ENCODE measurements at places on chromosomes 1 and 21.

DNA sequence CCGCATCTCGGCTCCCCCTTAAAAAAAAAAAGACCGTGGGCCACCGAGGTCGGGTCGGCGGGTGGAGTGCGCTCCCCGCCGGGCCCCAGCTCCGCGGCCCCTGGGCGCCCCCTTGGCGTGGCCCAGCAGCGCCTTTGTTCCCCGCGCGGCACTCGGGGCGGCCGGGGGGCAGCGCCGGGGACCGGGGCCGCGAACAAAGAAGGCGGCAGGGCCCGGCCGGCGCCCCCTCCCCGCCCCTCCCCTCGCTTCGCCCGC is 571 bp downstream of the MARCKSL1 start:
- no peak for DNase-seq

DNA sequence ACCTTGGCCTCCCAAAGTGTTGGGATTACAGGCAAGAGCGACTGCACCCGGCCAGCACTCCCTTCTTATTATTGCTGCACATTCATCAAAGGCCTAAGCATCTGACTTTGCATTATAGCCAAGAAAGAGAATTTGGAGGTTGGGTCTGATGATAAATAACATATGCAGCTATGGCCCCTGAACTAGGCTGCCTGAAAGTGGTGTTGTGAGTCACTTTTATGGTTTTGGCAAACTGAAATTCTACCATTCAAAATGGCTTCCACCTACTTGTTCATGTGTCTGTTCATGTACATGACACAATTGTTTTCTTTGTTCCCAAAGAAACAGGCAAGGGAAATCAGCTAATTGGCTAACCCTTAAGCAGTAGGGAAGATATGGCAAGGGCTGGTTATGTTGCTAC is 25.0 kb upstream of the UAP1 start:
- DNase-seq: no peak

- no peak for DNase-seq
Measured at GRCh38 chr1:248621770-248622169, 13.1 kb downstream of the OR2T11 start.

DNA sequence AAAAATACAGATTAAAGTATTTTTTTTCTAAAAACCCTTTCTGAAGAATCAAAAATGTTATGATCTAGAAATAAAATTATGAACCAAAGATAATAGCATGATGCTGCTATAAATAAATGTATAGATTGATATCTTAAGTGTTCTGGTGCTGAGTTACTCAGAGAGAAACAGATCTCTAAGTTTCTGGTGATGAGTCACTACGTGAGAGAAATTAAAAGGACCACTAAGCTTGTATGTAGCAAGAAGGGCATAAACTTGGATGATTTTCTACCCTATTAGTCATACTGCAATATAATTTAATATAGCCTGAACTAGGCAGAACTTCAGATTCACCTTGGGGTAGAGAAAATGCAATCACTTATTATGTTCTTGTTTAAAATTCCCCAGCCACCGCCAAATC is 514.8 kb downstream of the AMY1C start:
- no peak for DNase-seq

GRCh38 chr1:245213066-245213831 is 58.5 kb downstream of the KIF26B start:
- no peak for DNase-seq

- no peak for DNase-seq
Measured at GRCh38 chr1:185679220-185679619, 55.0 kb upstream of the HMCN1 start.

DNA sequence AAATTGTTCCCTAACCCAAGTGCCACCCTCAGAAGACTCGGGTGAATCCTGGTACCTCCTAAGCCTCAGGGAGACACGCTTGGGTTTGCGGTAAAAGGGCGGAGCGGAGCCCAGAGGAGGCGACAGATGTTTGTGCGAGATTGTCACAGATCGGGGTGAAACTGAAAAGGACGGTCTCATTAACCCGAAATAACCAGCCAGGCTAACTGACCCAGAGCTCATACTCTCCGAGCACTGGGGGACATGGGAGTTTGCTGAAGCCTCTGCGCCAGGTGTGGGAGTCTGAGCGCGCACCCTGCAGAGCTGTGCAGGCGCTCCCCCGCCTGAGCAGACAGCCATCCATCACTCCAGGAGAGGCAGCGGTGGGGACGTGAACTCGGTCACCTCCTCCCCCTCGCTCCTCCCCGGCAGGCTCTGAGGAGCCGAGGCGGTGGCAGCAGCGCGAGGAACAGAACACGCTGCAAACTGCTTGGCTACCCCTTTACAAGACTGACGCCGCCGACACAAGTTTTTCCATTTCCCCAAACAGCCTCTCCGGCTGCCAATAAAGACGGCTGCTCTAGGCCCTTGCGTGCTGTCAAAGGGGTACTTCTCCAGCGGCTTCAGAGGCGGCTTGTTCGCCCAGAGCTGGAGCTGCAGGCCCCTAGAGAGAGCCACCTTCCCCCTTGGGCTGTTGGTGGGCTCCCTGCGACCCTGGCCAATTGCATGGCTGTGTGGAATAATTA is 43.5 kb downstream of the RRAGC start:
- peak; percentile 58 for DNase-seq

DNA sequence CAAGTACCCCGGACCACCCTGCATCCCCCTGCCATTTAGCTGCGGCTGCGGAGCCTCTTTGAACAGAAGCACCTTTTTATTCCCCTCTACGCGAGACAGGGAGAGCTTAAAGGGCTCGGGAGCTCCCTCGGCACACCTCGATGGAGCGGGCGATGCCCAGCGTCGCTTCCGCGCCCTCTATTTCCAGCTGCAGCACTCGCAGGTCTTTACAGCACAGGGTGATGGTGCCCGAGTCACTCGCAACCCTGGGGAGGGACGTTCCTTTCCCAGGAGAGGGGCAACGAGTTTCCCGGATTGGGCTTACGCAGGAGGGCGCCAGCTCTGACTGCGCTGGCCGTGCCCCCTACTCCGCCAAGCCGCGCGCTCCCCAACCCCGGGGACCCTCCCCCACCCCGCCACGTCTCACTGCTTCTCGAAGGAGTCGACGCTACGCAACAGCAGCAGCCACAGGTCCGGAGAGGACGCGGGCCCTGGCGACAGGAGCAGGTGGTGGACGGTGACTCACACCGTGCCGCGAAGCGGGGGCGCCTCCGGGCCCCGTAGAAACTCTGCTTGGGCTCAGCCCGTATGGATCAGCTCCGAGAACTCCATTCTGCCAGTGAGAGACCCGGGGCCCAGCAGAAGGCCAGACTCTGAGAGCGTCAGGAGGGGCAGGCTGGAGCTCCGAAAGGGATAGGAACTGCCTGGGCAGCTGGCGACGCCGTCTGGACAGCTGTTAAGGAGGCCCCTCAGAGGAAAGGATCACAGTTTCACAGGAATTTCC is 5.8 kb upstream of the FAM167B start:
- peak; percentile 77 for DNase-seq

DNA sequence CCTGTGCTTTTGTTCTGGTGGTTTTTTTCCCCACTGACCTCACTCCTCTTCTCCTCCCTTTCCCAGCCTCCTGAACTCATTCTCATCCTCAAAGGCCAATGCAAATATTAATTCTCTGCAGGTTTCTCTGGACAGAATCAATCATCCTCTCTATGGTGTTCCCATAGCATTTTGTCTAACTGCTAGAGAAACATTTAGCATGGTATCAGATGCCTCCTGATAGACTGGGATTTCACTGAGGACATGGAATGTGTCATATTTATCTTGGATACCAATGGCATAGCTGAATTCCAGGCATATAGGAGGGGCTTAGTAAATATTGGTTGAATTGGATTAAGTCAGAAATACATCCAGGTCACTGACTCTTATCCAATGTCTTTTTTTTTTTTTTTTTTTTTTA is 46.1 kb upstream of the SRP9 start:
- DNase-seq: no peak

DNA sequence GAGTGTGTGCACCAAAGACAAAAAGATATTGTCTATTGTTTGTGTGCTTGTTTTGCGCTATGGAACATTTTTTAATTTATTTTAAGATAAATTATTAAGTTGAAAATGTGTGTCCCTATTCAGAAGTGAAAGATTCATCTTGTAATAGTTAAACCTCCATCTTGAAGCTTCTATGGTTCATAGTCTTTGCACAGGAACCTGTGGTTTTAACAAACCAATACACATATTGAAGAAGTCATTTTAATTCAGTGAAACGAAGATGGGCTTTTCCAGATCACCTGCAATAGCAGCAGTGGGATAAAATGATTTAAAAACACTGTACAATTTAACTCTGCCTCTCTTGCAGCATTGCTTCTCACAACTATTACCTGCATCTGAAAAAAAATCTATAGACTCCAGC is 42.6 kb upstream of the QSOX1 start:
- no peak for DNase-seq

DNA sequence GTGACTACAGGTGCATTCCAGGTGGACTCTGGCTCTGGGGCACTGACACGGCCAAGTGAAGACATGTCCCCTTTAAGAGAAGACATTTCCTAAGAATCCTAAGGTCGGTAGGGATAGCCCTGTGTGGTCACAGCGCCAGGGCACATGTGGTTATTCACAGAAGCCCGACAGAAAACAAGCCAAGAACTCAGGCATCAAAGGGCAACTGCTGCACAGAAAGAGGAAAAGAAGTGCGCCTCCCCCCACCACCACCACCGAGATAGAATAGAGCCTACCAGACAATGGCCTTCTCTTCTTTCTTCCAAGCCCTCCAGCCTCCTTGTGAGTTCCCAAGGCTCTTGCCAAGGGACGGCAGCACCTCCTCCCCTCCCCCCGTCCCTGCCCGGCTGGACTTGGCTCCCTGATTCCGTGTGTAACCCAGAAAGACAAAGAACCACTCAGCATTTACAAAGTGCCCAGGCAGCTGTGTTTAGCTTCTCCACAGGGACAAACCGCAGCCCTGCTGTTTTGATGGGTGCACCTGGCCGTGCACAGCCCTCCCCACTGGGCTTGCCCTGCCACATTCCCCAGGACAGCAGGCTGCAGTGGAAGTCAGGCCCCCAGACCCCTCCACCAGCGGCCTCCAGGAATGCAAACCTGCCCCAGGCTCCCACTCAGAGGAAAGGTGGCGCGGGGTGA is 30.2 kb downstream of the TMPRSS2 start:
- no peak for DNase-seq

DNA sequence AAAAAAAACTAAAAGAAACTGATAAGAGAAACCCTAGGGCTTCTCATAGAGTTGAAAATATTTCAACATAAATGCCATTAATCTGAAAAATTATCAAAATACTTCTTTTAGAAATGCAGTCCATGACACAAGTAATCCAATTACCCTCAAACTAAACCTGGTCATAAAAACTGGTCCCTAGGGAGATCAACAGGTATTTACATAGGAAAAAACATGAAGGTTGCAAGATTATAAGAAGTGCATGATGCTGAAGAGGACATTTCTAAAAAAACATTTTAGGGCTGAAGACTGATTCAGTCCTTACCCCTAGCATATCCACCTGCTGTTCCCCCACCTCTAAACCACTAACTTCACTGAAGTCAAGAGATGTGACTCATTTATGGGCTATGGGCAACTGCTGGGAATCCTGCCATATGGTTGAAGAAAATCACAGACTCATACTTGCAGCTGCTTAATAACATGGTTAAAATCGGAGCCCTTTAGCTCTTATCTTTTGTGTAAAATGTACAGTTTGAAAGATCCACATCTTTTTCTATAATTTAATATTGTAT is 131.0 kb upstream of the RUNX1 start:
- peak; percentile 28 for DNase-seq

Data from NCI-H1105 treated with DMSO at 0.1 percent for 48 hours (cell line).